ENCODE measurements at places on chromosomes 7 and 10. TPM values are rescaled to one million over a fixed set of nuclear protein-coding genes. Genes with fewer than 3 reads are reported as not detected.
A peak's percentile ranks its signal among the peaks of the same experiment; 100 is the strongest.

DNA sequence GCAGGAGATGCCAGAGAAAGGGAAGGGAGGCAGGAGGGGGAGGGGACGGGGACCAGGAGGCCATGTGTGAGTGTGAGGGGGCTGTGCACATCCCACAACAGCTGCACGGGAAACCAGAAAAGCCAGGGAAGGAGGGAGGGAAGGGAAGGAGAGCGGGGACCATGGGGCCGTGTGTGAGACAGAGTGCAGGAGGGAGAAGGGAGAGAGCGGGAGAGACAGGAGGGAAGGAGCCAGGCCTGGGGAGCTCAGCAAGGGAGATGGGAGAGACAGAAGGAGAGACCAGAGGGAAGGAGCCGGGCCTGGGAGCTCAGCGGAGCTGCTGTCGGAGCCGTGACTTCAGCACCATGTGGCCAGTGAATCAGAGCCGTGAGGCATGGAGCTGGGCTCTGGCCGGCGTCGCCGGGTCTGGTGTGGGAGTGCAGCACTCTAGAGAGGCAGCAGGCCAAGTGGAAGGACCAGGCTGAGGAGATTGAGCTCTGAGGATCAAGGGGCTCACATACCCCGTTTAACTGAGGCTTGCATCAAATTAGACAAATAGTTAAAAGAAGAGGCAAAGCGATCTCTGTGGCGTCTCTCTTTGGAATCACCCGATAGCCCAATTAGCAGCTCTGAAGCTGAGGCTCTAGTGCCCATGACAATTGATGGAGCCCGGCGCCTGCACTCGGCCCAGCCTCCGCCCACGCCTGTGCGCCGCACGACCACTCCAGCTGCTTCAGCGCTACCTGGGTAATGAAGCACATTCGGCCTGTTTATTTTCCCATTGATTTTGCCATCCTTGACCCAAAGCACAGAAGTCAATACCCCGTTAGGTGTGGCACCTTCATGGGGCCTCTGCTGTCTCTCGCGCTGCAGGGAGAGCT is 150.4 kb downstream of the MAD1L1 start:
- peak; percentile 81 for DNase-seq

The NUP205 gene
- total RNA-seq: 75.6 TPM

- DNase-seq: no peak
Measured at GRCh38 chr10:52662256-52662655, 110.3 kb downstream of the MBL2 start.

DNA sequence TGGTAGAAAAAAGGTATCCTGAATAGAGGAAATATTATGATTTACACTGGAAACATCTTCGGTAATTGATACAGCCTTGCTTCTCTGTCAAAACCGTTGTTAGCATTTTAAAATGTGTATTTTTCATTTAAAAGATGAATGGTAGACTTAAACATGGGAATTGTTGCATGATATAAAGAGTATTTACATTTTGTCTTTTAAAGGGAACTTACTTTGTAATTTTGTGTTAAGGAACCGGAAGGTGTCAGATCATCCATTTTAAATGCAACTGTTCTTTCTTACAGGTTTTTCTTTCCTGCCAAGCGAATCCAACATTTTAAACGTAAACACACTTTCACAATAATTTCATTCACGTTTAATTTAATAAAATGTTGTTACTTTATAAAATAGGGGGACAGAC is 1.8 kb upstream of the IGF2BP3 start:
- DNase-seq: no peak

DNA sequence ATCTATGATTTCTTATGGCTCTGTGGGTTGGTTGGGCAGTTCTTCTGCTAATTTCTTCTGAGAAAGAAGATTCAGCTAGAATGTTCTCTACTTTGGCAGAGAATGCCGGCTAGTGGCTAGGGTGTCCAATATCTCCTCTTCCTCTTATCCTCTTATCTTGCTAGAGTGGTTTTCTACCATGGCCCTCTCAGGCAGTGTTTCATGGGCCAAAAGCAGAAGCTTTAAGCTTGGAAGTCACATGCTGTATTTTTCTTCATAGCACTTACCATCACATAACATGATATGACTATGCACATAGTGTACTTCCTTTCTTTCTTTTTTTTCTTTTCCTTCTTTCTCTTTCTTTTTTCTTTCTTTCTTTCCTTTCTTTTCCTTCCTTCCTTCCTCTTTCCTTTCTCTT is 140.0 kb downstream of the ITGB8 start:
- no peak for DNase-seq

DNA sequence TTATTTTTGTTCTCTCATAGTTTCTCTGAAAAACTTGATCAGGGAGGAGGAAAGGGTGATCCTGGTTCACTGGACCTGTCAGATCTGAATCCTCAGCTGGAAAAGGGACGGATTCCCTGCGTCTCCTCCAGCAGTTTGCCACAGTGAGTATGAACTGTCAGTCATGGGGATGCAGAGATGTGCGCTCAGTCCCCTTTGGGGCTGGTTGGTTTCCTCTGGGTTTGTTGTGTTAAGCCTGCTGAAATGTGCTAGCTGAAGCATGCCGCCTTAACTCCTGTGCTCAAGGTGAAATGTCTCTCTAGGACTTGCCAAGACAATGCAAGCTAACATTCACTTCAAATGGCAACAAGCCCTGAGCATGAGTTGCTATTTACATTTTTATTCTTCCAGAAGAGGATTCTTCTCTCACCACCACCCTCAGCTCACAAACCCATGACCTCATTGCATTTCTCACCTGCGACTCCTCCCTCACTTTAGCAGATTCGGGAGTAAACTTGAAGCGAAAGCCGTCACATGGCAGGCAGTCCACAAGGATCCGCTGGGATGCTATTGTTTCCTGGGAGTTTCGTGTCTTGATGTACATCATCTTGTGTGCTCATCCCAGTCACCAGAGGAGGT is 192.9 kb upstream of the FZD8 start:
- DNase-seq: no peak

- DNase-seq: no peak
Measured at GRCh38 chr7:150838965-150839650, 13.2 kb upstream of the AOC1 start.

- DNase-seq: no peak
Measured at GRCh38 chr10:37957841-37958240, 18.6 kb downstream of the ZNF25 start.

The SFTPA1 gene
- total RNA-seq: not detected

DNA sequence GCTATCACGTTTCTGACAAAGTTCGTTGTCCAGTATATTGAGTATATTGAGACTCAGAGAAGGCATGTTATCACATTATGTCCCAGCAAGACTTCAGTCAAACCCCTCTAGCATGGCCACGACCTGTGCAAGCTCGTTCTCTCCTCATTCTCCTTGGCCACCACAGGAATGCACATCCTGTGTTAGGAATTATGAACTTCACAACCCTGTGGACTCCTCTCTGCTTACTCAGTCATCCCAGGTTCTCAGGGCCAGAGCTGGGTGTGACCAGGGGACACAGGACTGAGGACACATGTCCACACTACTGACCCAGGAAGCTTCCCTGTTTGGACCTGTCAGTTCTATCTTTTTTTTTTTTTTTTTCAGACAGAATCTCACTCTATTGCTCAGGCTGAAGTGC is 4.4 kb downstream of the SH2D4B start:
- DNase-seq: peak; percentile 15

The TMEM176A gene
- total RNA-seq: not detected

GRCh38 chr7:92200791-92201190 is 21.8 kb upstream of the LRRD1 start:
- DNase-seq: no peak

The PRSS2 gene
- total RNA-seq: not detected

The PVRIG gene
- not detected for total RNA-seq

The CALML5 gene
- not detected for total RNA-seq

DNA sequence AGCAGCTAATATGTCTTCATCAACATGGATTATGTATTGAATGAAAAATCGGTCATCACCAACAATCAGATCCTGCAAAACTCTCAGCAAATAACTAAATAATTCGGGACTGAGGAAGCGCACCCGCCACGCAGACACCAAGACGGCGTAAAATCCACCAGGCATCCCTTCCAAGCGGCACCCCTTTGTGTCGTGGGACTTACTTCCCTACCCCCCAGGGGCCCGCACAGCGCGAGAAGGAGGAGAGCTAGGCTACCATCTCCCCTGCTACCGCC is 721 bp downstream of the ARL3 start:
- DNase-seq: no peak

The PLEKHS1 gene
- under 0.01 TPM for total RNA-seq

DNA sequence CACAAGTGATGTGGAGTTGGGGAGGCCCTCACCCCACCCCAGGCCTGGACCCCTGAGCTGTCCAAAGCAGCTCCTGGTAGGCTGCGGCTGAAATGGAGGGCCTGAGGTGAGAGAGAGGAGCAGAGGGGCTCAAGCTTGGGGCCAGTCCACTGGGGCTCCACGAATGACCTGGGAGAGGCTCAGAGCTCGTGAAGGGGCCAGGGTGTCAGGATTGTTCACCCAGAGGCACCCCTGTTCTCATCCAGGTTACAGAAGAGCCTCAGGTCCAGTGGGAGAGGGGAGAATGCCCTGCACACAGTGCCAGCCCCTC is 102.2 kb upstream of the RET start:
- no peak for DNase-seq

The AOAH gene
- total RNA-seq: not detected

DNA sequence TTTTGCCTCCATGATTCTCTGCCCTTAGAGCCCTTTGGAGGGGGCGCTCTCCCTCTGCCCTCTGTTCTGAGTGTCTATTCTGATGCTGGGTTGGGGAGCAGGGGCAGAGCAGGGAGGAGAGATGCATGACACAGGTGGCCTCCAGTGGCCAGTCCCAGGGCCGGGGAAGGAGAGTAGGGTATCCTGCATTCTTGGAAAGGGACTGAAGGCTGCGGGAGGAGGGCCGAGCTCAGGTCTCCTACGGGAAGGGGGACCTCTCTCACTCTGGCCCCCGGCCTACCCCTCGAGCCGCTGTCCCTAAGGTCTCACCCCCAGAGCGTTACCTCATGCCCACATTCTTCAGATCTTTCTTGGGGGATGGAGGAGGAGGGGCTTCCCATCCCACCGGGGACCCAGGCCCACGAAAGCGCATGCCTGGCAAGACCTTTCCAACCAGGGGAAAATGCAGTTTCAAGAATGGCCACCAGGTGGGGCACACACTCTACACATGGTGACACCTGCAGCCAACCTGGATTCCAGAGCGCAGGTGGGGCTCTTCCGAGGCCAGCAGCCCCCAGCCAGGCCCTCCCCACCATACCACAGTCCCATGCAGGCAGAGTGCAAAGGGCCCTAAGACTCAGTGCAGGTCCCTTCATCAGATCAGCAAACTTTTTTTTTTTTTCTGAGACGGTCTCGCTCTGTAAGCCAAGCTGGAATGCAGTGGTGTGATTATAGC is 86.4 kb downstream of the MYL10 start:
- peak; percentile 49 for DNase-seq

DNA sequence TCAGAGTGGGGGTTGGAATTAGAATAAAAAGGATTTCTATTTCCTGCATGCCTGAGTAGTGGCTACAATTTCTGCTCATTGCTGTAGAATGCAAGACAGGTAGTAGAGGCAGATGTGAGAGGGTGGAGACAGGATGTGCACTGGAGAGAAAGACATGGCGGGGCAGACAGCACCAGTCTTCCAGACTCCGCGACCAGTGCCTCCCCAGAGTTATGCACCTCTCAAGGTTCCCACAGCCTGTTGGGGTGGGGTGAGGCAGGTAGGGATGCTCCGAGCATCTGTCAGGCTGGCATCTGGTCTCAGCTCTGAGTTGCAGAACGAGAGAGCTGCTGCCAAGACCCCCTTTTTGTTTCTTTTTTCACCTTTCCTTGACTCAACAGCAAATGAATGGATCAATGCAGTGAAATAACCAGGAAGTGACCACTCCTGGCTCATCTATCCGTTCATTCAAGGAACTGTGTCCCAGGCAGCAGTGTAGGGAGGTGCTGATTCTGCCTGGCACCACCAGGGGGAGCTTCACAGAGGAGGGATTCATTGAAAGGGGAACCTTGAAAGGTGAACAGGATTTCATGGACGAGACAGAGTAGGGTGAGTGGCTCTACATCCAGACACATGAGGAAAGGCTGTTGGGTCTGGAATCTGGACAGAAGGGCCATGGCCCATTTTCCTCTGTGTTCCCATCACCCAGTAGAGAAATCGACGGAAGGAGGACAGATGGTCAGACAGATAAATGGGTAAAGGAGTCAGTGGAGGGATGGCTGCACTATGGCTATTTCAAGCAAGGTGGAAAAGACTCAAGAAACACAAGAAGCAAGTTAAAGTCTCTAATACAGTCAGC is 17.2 kb upstream of the SLC18A3 start:
- DNase-seq: peak; percentile 59

- peak; percentile 36 for DNase-seq
Measured at GRCh38 chr10:9305018-9305655, 1250.6 kb downstream of the GATA3 start.

- peak; percentile 82 for DNase-seq
Measured at GRCh38 chr10:93462881-93463280, 19.3 kb downstream of the MYOF start.

DNA sequence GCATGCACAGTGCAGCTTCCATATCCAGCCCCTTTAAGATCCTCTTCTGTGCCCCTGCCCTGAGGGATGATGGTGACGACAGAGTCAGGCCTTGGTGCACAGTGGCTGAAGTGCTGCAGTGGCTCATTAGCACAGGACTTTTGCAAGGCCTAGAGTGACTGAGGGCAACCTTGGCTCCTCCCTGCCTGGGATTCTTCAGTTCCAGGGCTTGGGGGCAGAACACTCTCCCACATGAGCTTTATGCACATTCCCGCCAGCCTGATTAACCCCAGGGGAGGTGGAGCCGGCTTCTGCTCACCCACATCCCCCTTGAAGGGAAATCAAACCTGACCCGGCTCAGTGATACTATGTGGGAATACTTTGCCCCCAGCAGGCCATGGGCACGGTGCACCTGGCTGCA is 253.4 kb downstream of the GALNT17 start:
- DNase-seq: no peak

DNA sequence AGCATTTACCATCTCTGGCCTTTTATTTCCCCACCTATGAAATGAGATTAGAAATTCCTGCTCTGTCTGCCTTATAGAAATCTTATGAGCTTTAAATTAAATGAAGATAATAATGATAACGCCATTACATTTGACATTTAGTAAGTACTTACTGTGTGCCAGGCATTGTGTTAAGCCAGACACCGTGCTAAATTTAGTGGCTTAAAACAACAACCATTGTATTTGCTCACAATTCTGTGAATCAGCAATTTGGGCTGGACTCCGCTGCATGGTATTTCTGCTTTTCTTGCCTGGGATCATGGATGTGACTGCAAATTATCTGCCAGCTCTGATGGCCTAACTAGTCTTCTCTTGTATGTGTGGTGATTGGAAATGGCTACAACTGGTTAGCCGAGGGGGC is 56.4 kb upstream of the CCDC6 start:
- no peak for DNase-seq

The SORCS3 gene
- not detected for total RNA-seq

GRCh38 chr7:135448753-135449152 is 61.1 kb downstream of the CNOT4 start:
- DNase-seq: no peak

DNA sequence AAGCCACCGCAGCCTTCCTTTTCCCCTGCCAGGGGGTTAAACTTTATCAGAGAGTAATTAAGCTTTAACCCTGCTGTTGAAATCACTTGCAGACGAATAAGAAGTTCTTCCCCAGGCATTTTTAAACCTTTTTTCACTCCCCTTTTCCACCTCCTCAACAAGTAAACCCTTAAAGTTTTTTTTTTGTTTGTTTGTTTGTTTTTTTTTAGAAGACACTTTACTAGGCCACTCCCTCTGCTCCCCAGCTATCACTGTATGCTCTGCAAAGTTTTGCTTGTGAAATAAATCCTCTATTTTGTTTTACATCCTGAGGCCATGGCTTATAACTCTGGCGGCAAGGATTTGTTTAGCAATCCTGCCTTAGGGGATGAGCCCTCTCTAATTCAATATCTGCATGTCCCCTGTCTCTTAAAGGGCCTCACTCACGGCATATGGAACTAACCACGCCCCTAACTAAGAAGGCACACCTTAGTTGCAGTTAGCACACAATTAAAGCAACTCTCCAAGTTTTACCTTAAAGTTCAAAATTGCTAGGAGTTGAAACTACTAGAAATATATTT is 1354.7 kb upstream of the LRRTM3 start:
- peak; percentile 9 for DNase-seq

All from fibroblast of villous mesenchyme (primary cell).